Keratinocyte (primary cell): ENCODE measurements at places on chromosomes 2 and 18.

GRCh38 chr2:44358503-44358902 is 2.8 kb downstream of the PREPL start:
- DNase-seq: no peak

- no peak for DNase-seq
Observed at GRCh38 chr2:74488643-74489481, 6.0 kb downstream of the TTC31 start.

DNA sequence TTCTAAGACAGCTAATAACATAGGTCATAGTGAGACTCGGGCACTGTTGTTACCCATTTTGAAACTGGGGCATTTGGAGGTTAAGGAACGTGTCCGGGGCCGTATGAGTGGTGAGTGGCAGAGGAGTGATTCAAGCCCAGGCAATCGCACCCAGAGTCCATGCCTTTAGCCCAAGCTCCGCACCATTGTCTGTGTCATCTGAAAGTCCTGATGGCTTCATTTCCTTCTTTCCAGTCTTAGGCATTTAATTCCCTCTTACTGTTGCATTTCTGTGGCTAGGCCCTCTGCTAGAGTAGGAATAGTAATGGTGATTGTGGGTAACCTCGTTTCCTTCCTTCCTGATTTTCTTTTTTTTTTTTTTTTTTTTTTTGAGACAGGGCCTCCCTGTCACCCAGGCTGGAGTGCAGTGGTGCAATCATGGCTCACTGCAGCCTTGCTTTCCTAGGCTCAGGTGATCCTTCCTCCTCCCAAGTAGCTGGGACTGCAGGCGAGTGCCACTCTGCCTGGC is 49.8 kb upstream of the ASB1 start:
- DNase-seq: no peak

DNA sequence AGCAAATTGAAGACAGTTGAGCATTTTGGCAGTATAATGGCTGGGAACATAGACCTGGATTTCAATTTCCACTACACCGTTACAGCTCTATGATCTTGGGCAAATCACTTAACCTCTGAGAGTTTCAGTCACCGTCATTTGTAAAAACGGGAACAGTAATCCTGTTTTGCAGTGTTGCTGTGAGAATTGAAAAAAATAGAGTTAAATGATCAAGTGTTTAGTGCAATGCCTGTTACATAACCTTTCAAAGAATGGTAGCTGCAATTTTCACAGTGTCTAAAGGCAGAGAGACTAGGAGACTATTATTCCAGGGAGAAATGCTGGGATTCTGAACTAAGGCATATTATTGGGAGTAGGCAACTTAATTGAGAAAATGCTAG is 2.0 kb downstream of the AGPS start:
- no peak for DNase-seq

DNA sequence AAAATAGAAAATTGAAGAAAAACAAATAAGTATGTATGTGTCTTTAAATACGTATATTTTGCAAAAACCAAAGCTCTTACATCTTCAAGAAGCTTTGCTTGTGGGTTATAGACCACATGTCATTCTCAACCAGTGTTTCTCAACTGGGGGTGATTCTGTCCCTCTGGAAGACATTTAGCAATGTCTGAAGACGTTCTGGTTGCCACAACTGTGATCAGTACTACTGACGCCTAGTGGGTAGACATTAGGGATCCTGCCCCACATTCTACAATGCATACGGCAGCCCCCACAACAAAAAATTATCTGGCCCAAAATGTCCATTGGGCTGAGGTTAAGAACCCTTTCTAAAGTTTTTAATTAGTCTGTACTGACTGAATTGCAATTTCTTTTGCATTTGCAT is 48.4 kb downstream of the UNC50 start:
- no peak for DNase-seq

GRCh38 chr2:113878743-113879142 is 11.1 kb upstream of the ACTR3 start:
- no peak for DNase-seq

- DNase-seq: no peak
Observed at GRCh38 chr2:239461291-239462190, 60.7 kb upstream of the HDAC4 start.

GRCh38 chr2:28338046-28338817 is 54.4 kb upstream of the FOSL2 start:
- DNase-seq: peak; percentile 5

- no peak for DNase-seq
Observed at GRCh38 chr18:75135158-75135725, 73.7 kb downstream of the PTGR3 start.

- DNase-seq: no peak
Observed at GRCh38 chr2:160365716-160366367, 127.8 kb downstream of the RBMS1 start.

- no peak for DNase-seq
Observed at GRCh38 chr2:176405477-176405876, 136.2 kb downstream of the MTX2 start.

GRCh38 chr18:73901566-73901965 is 246.1 kb downstream of the FBXO15 start:
- DNase-seq: no peak

DNA sequence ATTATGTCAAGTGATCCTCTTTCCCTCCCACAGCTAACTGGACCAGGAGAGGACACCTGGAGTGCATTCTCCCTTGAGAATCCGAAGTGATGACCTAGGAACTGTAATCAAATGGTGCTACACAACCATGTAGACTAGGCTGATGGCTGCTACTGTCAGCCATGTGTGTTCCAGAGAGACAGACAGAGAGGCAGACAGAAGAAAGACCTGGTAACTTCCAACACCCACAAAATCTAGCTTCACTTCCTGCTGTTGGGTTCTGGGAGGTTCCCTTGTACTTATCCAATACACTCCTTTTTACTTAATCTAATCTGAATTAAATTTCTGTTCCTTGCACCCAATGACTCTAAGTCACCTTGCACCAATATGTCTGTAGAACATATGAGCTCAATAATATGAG is 72.3 kb downstream of the AAK1 start:
- DNase-seq: no peak
